SW480 (cell line): ENCODE measurements at places on chromosomes 16 and 17.
A peak's percentile ranks its signal among the peaks of the same experiment; 100 is the strongest.

GRCh38 chr17:63042256-63042812 is 76.3 kb downstream of the TANC2 start:
- DNase-seq: no peak

- DNase-seq: no peak
Observed at GRCh38 chr17:62767997-62768396, 40.1 kb downstream of the MARCHF10 start.

GRCh38 chr17:44304651-44305050 is 3.8 kb upstream of the RUNDC3A start:
- DNase-seq: no peak

DNA sequence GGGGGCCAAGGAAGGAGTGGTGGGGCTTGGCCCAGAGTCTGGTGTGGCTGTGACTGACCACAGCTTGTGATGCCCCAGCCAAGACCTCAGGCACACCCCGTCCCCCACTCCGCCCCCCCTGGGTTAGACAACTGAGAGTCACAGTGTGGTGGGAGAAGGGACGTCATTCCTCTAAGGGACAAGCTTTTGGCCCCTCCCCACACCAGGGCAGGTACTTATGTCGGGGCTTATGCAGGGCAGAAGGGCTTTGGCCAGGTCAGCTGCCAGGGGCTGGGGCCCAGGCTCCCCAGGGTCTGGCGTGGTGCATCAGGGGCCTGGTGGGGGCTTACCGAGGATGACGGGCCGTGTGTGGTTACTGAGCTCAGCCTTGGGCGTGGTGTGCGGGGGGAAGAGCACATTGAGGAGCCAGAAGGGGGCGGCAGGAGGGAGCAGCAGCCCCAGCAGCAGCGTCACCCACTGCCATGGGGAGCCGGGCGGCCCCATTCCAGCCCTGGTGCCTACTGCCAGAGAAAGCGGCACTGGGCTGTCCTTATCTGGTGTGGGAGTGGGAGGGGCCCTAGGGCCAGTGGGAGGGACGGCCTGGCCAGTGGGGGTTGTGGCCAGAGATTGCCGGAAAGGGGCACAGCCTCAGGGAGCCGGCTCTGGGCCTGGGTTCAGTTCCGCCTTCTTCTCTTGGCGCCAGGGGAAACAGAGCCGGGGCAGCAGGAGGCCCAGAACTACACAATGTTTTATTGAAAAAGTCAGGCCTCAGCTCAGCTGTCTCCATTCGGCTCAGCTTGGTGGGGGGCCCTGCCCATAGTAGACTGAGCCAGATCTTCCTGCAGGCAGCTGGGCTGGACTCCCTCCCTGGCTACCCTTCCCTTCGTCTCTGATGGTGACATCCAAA is at the start of gene LCAT:
TSS of gene LCAT (minus strand) at position 502 of the 886 bp plus-strand sequence. CDS start at position 483, 19 bp downstream.
- no peak for DNase-seq

DNA sequence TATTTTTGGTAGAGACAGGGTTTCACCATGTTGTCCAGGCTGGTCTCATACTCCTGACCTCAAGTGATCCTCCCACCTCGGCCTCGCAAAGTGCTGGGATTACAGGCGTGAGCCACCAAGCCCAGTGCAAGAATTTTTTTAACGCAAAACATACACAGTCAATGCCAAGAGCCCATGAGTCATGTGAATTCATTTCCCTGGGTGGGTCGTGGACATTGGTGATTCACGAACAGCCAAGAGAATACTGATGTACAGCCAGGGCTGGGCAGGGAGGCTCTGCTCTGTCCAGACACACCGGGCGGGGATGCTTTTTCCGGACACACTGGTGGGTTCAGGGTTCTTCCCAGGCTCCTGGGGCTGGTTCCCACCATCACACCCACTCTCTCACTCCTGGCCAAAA is 17.7 kb downstream of the SLC38A8 start:
- DNase-seq: no peak

DNA sequence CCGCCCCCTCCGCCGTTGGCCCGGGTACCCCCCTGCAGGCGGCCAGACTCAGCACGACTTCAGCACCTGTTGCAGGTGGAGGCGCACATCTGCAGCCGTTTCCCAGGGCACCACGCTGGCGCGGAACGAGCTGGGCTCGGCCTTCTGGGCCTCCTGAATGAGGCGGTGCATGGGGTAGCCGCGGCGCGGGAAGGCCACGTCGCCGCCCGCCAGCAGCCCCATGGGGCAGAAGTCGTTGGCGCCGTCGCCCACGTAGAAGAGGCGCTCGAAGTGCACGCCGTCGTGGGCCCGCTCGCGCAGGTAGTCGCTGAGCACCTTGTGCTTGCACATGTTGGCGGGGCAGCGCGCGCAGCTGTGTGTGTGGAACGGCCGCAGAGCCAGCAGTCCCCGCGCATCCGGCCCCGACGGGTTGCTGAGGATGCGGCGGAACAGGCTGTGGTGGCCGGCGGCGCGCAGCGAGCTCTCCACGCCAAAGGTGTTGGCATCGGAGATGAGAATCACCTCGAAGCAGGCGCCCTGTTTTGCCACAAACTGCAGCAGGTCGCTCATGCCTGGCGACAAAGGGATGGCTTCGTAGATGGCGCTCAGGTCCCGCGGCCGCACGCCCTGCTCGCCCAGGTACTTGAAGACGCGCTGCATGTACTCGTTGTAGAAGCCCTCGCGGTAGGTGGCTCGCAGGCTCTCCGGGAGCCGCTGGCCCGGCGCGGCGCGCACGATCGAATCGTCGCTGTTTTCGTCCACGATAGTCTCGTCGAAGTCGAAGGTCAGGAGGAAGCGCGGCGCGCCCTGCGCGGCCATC is 6.2 kb downstream of the PHOSPHO1 start:
- no peak for DNase-seq

DNA sequence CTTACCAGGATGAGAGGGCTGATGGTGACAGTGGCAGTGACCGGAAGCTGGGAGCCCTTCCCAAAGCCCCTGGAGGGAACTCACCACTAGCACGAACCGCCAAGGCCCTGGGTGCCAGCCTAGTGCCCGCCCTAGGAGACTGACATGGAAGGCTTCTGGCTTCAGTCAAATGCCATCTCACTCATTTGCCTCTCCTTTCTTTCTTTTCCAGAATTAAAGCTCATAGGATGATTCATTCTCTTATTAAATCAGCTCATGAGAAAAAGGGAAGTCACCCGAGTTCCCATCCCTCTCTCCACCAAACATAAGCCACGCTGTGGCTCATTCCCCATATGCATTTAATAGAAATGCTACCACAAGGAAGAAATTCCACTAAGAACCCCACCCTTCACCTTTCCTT is 12.1 kb downstream of the CUEDC1 start:
- DNase-seq: peak; percentile 64

DNA sequence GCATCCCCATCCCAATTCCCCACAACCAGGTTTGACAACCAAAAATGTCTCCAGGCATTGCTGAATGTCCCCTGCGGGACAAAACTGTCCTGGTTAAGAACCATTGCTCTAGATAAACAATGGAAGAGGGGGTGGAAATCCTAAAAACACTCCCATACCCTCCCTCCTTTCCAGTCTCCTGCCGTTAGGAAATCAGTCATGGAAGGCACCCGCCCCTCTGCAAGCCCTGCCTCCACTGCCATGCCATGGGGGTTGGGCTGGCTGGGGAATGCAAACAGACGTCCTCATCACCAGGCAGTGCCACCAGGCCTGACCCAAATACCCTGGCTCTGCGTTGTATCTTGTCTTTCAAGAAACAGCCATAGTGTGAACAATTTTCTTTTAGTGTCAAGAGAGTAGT is 57.5 kb downstream of the CYTH1 start:
- no peak for DNase-seq

DNA sequence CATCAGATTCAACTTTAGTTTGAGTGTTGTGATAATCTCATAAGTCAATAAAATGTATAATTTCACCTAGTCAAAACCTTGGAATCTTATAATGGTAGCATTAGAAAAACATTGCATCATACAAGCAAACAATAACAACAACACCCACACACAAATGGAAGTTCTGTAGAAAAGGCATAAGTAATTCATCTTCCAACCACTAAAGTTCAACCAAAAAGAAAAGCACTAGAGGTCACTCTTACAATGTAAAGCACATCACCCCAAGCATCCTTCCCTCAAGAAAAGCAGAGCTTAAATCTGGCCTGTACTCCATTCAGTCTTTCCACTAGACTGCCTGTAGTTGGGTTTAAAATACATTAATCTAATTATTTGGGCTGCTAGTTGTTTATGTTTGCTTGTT is 1.8 kb downstream of the CNTNAP4 start:
- DNase-seq: peak; percentile 39

DNA sequence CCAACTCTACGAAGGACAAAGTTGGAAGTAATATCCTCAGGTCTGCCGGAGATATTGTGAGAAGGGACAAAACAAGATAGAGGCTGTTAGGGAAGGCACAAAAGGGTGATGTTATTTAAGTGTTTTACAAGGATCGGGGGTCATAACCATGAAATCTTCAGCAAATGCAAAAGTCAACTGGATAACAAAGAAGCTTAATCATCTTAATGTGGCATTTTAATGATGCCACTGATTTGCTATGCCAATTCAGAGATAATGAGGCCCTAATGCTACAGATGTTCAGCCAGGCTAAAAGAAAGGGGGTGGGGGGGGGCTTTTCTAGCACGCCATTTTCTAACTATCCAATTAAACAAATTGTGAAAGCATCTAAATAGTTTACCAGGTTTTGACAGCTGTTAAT is 63.1 kb downstream of the IKZF3 start:
- no peak for DNase-seq

GRCh38 chr16:55035956-55036355 is 105.3 kb downstream of the IRX5 start:
- peak; percentile 10 for DNase-seq

DNA sequence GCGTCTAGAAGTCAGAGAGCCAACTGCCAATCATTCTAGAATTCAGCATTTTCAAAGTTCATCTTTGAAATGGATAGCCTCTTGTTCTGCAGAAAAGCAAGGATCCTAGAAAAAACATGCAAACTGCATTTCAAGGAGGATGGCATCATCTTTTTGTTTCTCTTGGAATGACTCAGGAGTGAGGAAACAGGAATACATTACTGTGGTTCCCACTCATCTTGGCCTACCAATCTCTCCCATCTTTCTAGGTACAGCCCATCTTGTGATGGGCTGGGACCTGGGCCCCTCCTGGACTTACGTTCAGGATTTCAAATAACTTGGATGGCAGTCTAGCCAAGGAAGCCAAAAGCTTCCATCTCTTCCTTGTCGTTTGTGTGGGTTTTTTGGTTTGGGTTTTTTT is 363.4 kb downstream of the CDH13 start:
- no peak for DNase-seq

DNA sequence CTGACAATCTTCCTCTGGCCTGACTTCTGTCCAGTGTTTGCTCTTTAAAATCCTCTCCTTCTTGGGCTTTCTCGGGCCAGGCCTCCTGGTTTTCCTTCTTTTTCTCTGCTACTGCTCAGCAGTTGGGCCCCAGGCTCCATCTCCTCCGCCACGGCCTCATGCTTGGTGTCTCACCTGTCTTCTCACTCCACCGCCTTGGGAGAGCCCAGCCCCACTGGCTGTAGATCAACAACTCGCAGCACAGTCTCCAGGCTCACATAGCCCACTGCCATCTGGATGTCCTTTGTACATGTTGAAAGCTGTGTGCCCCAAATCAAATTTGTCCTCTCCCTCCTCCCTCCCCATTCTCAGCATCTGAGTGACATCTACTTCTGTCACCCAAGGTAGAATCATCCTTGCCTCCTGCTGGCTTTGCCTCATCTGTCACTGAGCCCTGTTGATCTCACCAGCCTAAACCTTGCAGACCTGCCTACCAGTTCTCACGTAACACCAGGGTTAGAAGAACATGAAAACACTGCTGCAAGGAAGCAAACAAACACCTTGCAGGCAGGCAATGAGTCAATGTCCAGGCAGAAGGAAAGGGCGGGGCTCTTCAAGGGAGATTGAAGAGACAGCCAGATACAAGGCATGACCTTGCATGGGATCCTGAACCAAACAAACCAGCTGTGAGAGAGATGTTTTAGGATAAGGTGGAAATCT is 103.2 kb upstream of the SMURF2 start:
- no peak for DNase-seq

DNA sequence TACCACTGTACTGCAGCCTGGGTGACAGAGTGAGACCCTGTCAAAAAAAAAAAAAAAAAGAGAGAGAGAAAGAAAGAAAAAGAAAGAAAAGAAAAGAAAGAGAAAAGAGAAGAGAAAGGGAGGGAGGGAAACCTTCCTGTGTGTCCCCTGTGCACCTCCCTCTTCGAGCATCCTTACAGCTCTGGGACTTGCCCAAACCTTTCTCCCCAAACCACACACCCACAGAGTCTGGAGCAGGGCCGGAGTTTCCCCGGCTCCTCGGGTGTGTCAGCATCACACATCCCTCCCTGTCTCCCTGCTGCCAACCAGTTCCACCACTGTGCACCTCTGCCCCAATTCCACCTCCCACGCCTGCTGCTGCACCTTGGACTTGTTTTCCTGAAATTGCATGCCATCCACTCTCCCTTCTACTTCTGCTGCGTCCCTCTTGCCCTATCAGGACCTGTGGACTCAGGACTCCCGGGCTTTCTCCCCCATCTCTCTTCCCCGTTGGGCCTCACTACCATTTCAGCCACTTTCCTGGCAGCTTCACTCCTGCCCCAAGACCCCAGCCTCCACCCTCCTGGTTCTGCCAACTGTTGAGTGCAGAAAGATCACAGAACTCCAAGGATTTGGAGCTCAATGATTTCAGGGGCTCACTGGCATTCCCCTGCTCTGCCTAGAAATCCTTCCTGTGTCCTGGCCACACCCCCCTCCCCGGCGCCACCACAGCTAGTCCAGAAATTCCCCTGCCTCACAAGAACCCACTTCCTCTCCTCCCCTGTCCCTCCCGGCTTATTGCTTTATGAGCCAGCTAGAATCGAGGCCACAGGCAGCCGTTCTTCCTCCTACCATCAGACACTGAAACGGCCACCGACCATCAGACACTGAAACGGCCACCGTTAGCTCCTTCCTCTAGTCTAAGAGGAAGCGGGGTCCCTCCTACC is 3.7 kb upstream of the CDK3 start:
- peak; percentile 89 for DNase-seq

DNA sequence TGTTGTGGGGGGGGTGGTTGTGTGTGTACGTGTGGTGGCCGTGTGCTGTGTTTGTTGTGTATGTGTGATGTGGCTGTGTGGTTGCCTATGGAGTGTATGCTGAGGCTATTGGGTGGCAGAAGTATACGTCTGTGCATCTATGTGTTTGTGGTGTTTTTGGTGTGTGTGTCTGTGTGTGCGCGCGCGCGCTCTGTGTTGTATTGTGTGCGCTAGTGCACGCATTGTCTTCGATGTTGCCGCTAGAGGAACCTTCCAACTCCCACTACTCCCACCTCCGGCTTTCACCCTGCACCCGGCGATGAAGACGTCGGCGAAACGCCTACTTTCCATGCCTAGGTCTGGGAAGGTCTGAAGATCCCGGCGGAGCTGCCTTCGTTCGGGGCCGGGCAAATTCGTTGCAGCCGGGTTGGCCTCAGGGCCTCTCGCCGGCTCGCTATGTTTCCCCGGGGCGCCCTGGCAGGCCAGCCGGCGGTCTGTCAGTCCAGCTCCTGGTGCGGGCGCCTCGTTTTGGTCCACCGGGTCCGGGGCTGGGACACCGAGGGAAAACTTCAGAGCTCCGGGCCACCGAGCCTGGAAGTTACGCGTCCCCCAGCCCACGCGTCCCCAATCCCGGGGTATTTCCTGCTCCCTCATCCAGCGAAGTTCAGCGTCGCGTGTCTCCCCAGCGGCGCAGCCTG is 5.2 kb upstream of the DLX4 start:
- DNase-seq: no peak

- DNase-seq: no peak
Observed at GRCh38 chr16:15037745-15038144, 18.1 kb downstream of the NTAN1 start.

GRCh38 chr16:7408700-7409365 is 76.2 kb downstream of the RBFOX1 start:
- DNase-seq: peak; percentile 3
